ENCODE measurements at places on chromosomes 2 and 18. TPM values are rescaled to one million over a fixed set of nuclear protein-coding genes. Genes with fewer than 3 reads are reported as not detected.

DNA sequence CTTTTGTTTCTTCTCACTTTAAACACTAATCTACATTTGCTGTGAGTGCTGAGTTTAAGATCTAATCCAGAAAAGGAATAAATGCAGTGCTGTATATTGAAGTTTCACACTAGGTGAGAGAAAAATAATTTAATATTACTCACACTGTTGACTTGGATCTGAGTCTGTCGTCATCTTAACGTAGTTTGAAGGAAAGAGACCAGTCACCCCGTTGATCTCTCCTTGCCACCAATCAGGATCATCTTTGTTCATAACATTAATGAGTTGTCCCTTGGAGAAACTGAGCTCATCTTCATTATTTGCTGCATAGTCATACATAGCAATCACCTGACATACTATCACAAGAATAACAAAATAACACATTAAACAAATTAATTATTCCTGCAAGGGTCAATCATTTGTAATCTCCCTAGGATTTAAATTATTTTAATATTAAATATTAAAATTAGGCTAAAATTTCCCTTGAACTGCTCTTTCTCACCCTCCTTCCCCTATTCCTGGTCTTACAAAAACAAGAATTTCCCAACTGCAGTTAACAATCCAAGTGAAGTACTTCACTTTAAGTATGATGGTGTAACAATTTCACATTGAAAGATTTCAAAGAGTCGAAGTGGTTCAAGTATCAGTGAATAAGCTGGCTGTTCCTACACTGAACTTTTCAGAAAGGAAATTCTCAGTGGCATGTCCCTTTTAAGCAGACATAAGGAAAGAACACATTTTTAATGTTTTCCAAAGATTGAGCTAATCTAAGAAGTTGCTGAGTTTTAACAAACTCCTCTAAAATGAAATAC is 71.3 kb downstream of the FAM228A start:
- no peak overlapping the region for H3K4me3 ChIP-seq
- no peaks in the 10 kb centered on the region for H3K27me3 ChIP-seq
- no peaks in the 10 kb centered on the region for H3K36me3 ChIP-seq
- no peak overlapping the region for H3K27ac ChIP-seq
- H3K4me1 ChIP-seq: no peaks in the 10 kb centered on the region

GRCh38 chr2:230912046-230912445 is 13.0 kb downstream of the GPR55 start:
- no peaks in the 10 kb centered on the region for H3K27me3 ChIP-seq
- no peak overlapping the region for H3K27ac ChIP-seq
- no peak for DNase-seq
- no peaks in the 10 kb centered on the region for H3K4me1 ChIP-seq
- H3K36me3 ChIP-seq: no peaks in the 10 kb centered on the region
- no peak overlapping the region for H3K4me3 ChIP-seq

GRCh38 chr2:185835974-185836373 is 97.4 kb downstream of the FSIP2 start:
- H3K4me3 ChIP-seq: no peak overlapping the region
- no peaks in the 10 kb centered on the region for H3K4me1 ChIP-seq
- H3K36me3 ChIP-seq: no peaks in the 10 kb centered on the region

DNA sequence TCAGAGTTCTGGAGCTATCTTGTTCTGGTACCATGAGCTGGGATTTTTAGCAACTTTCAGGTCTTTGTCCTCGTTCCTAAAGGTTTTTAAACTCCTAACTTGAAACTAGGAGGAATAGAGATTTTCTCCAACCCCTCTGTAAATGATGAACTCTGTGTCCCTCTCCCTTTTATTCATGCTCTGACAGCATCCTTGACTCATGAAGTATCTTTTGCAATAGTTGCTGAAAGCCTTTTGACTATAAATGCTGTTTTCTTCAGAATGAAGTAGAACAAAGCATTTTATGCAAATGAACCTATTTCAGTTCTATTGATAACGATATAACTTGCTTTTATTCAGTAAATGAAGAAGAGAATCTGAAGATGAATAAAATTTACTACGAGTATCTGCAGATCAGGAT is 17.0 kb upstream of the MAPRE2 start:
- peaks cover 14% of the 10 kb centered on the region for H3K4me1 ChIP-seq
- no peak overlapping the region for H3K4me3 ChIP-seq
- DNase-seq: no peak
- H3K27ac ChIP-seq: no peak overlapping the region
- H3K36me3 ChIP-seq: no peaks in the 10 kb centered on the region

DNA sequence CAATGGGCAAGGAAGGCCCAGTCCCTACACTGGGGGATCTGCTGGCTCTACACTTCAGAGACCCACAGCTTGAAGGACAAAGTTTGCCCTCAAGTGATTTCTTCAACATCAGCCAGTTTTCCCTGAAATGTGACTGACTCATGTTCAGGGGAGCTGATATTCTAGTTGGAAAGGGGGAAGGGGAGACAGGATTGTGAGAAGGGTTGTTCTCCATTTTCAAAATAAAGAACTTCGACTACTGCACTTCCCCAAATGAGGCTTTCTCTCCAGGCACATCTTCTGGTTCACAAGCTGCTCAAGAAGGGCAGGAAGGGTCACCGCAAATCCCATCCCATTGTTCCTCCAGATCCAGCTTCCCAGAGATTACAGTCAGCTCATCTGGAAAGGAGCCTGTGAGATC is 117.6 kb downstream of the BCL2L11 start:
- no peak overlapping the region for H3K27ac ChIP-seq
- no peak for DNase-seq
- no peak overlapping the region for H3K4me3 ChIP-seq
- no peaks in the 10 kb centered on the region for H3K27me3 ChIP-seq

DNA sequence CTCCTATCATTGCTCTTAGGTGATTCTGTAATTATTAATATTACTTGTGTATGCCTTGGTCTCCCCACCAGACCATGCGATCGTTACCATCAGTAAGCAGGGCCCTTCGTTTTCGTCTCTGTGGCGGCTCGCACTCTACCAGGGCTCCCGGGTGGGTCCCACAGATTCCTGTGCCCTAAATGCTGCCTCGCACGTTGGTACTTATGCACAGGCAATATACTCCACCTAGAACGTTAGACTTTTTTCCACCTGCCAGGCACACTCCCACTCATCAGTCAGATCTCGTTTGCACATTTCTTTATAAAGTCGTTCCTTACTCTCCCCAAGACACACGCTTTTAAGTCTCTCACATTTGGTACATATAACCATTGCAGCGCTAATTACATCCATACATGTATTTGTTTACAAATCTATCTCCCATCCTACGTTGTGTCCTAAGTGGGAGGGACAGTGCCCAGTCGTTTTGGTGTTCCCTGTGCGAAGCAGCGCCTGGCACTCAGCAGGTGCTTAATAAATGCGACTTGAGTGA is 901 bp downstream of the FEZ2 start:
- no peak for DNase-seq

Gene RNF125
- total RNA-seq: 1.1 TPM

DNA sequence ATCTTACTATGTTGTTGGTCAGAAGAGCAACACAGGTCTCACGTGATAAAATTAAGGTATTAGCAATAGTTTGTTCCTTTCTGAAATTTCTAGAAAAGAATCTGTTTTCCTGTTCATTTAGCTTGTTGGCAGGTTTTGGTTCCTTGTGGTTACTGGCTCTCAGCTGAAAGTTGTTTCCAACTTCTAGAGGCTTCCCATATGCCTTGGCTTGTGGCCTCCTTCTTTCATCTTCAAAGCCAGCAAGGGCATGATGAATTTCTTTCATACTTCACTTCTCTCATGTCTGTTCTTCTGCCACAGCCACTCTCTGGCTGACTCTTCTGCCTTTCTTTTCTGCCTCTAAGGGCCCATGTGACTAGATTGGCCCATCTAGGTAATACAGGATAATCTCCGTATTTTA is 193.7 kb downstream of the TRIB2 start:
- H3K27ac ChIP-seq: no peak overlapping the region
- H3K36me3 ChIP-seq: no peaks in the 10 kb centered on the region
- H3K4me1 ChIP-seq: no peaks in the 10 kb centered on the region
- no peak overlapping the region for H3K4me3 ChIP-seq

Gene SLC4A5
- 1.5 TPM for total RNA-seq

Gene HNMT
- total RNA-seq: 39.7 TPM

DNA sequence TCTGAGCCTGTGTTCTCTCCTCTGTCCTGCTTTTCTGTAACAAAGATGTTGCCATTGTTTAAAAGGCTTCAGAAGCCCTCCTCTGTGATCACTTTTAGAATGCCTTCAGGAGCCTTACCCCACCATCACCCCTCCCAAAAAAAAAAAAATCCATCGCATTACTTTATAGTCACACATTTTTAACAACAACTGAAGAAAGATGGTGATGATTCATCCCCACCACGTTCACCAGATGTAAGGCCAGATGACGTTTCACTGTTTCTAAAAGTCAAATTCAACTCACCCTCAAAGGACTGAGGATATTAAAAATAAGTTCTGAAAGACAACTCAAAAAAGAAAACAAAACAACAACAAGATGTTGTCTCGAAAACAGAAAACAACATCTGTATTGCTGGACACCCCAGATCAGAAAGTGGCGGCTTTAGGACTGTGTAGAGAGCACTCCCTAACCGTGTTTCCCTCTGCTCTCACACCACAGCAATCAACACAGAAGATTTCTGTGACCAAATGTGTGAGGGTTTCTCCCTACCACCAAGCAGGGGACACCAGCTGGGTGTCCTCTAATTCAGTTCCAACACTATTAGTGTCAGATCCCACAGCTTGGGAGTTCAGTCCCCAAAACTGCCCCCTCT is 61.9 kb upstream of the CREB1 start:
- H3K27me3 ChIP-seq: no peaks in the 10 kb centered on the region
- H3K4me3 ChIP-seq: no peak overlapping the region
- peaks cover 6% of the 10 kb centered on the region for H3K4me1 ChIP-seq
- no peak for DNase-seq
- no peak overlapping the region for H3K27ac ChIP-seq
- H3K36me3 ChIP-seq: no peaks in the 10 kb centered on the region

Gene NEU2
- not detected for total RNA-seq

- no peak overlapping the region for H3K4me3 ChIP-seq
- no peak overlapping the region for H3K27ac ChIP-seq
- no peak for DNase-seq
- no peaks in the 10 kb centered on the region for H3K27me3 ChIP-seq
- H3K36me3 ChIP-seq: no peaks in the 10 kb centered on the region
- H3K4me1 ChIP-seq: no peaks in the 10 kb centered on the region
These were observed 45.2 kb upstream of the SMAD2 start for GRCh38 chr18:47975701-47976100.

Measured in hepatocyte (in vitro differentiated cells).